ELR (cell line): ENCODE measurements at places on chromosomes 1 and 21.
A peak's percentile ranks its signal among the peaks of the same experiment; 100 is the strongest.

- no peak for DNase-seq
These were observed 599 bp downstream of the MRPL24 start for GRCh38 chr1:156740237-156740740.

- DNase-seq: no peak
These were observed 29.5 kb downstream of the C2CD2 start for GRCh38 chr21:41924368-41924754.

DNA sequence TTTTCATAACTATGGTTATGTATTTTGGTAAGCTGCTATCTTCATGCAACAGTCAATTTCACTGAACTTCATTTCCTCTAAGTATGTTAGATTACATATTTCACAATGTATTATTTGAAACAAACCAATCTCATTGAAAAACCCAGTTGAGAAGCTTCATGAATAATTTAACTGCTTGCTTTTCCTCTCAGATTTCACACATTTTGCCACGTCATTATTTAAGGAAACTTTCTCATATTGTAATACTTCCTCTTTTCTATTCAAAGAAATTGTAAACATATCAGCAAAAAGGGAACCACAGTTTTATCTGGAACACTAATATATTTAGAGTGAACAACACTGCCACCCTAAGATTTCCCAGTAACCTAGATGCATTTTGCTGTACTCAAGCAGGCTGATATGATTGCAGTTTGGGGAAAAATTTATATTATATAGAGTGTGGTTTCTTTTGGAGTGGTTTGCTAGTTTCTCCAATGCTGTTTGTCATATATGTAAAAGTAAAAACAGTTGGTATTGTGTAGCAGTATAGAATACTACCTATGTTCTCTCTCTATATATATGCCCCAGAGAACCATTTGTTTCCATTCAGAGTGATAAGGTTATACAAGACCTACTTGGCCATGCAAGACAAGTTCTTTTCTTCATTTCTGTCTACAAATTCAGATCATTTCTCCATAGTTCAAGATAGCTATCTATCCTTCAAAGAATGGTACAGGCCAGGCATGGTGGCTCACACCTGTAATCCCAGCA is 28.4 kb upstream of the AHCTF1 start:
- DNase-seq: no peak

DNA sequence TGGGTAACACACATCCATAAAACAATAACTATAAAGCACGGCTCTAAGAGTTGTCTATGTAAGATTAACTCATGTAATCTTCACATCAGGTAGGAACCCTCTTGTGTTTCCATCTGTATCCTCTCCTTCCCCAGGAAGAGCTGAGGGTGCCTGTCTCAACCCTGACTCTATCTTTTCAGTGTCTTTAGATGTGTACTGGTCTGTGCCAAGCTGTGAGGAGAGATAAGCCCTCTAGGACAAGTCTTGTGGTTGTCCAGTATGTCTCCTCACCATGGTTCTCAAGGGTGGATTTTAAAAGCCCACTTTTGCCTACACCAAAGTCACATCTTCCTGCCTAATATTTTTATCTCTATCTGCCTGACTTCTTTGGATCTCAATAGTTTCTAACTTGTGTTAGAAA is 300.1 kb downstream of the KCNT2 start:
- DNase-seq: no peak

DNA sequence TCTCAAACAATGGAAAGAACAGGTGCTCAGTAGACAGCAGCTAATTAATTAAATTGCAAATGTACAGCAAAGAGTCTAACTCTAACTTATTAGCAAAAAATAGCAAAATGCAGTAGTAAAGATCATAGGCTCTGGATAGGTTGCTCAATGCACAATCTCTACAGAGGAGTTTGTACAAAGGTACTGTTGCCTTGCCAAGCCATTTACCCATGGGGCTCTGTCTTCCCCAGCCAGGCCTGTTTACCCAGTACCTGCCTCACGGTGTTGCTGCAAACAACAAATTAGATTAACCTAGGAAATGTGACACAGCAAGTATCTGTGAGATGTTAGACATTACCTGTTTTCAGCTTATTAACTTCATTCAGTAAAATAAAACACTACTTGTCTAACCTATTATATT is 222.0 kb downstream of the DENND1B start:
- no peak for DNase-seq

DNA sequence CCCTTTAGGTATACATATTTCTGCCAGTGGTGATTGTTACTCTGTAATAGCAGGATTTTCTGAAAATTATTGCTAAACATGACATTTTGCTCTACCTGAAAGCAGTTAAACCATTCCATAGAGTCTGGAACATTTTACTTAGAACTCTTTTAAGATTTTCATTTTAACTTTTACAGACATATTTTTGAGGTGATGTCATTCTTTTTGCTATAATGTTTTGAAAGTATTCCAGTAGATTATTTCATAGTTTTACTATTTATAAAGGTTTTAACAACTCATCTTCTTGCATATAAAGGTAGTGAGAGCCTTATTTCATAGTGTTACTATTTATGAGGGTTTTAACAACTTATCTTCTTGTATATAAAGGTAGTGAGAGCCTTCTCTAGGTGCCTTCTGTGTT is 42.9 kb downstream of the PTBP2 start:
- DNase-seq: no peak

DNA sequence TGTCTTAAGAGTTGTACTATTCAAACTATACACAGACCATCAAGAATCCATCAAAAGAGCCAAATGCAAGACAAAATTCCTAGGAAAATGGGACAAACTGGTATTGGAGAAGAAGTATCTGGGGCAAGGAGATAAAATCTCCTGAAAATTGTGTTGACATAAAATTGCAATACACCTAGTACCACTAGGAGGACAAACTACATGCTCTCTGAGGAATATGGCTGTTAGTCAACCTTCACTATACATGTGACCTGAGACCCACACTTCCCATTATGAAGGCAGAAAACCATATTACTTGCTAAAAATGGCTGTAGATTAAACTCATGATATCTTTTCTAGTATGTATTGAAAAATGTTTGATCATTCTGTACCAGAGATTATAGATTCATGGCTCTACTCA is 30.0 kb downstream of the IRF2BP2 start:
- DNase-seq: peak; percentile 57

GRCh38 chr1:49333906-49334305 is 557.2 kb upstream of the BEND5 start:
- no peak for DNase-seq

DNA sequence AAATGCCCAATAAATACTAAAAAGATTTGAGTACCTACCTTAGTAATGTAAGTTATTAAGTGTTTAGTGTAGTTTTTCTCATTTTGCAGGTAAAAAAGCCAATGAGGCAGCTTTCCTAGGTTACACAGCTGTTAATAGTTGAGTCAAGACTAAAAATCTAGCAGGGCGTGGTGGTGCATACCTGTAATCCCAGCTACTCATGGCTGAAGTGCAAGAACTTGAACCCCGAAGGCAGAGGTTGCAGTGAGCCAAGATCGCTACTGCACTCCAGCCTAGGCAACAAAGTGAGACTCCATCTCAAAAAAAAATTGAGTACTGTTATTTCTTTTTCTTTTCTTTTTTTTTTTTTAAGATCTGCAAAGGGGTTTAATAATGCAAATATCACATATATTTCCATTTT is 7.7 kb downstream of the YBX1 start:
- DNase-seq: no peak

- no peak for DNase-seq
These were observed 8.5 kb downstream of the SLC26A9 start for GRCh38 chr1:205934788-205935187.

DNA sequence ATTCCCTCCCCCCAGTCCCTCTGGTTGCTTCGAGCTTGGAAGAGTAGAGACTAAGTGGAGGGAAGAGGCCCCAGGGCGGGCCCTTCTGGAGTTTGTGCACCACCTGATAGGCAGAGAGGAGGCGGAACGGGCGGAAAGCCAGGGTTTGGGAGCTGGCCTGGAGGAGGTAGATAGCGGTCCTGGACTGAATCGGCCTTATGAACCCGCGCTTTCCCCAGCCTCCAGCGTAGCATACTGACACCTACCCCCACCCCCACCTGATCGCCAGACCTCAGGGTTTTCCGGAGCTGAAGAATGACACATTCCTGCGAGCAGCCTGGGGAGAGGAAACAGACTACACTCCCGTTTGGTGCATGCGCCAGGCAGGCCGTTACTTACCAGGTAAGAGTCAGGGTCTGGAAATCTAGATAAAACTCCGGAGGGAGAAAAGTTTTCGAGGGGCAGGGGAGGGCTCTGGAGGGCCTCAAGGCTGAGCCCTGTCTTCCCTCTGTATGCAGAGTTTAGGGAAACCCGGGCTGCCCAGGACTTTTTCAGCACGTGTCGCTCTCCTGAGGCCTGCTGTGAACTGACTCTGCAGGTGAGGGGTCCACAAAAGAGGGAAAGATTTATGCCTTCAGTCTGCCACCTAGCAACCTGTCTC is 705 bp downstream of the UROD start:
- peak; percentile 84 for DNase-seq

- DNase-seq: no peak
These were observed 33.2 kb upstream of the KIAA0040 start for GRCh38 chr1:175225805-175226129.

GRCh38 chr1:75394386-75395139 is 216.4 kb downstream of the SLC44A5 start:
- no peak for DNase-seq

- no peak for DNase-seq
These were observed 67.4 kb downstream of the DDAH1 start for GRCh38 chr1:85397490-85398032.

DNA sequence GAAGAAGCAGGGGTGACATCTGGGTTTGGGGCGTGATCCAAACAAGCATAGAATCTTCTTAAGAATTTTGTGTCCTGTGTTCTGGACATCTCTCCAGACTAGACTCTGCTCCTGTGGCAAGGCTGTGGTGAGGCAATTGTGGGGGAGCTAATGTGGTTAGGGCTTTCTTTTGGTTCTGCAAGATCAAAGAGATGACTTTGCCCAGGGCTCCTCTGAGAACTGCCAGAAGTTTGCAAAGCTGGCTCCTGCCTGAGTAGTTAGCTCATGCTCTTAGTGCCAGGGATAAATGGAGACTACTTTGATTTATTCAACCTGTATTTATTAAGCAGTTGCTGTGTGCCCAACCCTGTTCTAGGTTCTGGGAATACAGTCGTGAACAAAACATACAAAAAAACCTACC is 34.0 kb upstream of the CRNN start:
- DNase-seq: no peak

- DNase-seq: peak; percentile 63
These were observed 19.1 kb downstream of the CDC42BPA start for GRCh38 chr1:227299241-227299627.

DNA sequence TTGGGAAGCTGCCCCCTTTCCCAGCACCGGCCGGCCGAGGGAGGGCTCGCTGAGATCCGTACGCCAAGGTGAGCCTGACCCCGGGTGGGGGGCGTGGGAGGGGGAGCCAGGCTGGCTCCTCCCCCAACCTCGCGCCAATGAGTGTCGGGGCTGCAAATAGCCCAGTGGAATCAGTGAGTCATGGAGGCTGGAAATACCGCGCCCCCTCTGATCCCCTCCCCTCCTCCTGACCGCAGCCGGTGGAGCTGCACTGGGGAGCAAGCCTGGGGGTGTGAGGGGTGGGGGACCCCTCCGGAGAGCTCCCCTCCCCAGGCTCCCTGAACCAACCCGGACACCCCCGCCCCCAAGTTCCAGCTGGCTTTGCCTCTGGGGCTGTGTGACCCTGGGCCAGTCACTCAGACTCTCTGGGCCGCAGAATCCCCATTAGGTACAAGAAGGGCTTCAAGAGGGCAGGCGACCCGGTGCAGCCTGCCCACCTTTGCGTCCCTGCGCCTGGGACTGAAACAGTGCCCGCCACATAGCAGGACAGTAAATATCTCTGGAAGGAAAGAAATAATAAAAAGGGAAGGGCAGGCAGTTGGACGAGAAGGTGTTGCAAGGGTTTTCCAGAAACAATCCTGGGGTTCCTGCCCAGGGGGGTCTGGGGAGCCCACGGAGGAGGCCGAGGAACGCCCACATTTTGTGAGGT is 4.5 kb downstream of the HSPB7 start:
- DNase-seq: peak; percentile 62

GRCh38 chr1:7076572-7076971 is 291.3 kb downstream of the CAMTA1 start:
- DNase-seq: no peak

GRCh38 chr1:213183036-213183672 is 132.1 kb downstream of the RPS6KC1 start:
- DNase-seq: no peak

DNA sequence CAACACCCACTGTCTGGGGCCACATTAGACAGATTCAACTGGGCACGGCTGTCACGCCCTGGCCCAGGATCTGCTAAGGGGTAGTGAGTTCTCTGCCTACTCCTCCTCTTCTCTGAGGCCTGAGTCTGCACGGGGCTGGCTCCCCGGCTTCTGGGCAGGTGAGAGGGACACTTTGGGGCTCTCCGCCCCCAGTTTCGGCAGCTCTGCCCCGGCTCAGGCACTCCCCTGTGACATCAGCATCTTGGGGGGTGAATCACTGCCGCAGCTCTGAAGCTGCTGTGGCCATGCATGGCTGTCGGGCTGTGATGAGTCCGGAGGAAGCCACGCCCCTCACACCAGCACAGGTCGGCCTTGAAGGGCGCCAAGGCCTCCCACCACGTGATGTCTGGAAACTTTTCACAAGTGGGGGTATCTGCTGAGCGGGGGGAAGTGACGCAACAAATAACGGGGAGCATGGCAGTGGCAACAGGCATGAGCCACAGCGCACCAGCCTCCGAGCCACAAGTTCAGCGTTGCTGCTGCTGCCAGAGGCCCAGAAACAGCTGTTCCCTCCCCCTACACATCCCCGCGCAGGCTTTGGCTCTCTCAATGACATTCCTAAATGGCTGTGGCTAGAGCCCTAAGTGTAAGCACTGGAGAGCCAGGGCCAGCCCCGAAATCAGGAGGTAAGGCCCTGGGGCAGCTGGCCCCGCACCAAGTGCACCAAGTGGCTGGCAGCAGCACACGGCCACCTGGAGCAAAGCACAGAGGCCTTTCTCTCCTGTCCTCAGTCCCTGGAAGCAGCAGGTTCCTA is 26.3 kb downstream of the ZBTB17 start:
- peak; percentile 98 for DNase-seq

DNA sequence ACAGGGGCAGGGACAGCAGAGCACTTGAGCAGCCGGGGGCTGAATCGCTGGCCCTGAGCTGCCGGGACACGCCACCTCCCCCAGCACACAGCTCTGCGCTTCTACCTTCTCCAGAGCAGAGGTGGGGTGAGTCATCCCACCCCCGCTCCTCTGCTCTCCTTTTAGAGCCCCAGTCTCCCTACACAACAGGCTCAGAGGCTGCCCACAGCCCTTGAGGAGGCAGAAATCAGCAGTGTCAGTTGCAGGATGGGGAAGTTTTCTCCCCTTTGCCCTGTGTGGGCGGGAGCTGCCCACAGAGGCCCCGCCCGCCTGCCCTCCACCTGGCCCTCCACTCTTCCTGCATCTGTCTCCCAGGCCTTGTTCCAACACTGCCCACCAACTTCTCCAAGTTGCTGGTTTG is 94.6 kb downstream of the STUM start:
- DNase-seq: peak; percentile 69

DNA sequence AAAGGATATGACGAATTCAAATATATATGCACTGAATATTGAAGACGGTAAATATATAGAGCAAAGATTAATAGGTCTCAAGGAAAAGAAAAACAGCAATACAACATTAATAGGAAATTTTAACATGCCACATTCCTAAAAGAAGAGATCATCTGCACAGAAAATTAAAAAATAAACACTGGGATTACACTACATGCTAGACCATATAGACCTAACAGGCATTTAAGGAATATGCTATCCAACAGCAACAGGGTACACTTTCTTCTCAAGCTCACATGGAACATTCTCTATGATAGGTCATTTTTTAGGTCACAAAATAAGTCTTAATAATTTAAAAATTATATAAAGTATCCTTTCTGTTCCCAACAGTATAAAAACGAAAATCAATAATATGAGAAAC is 1038.3 kb downstream of the KCNT2 start:
- peak; percentile 13 for DNase-seq
